ENCODE measurements at places on chromosomes 2 and 18.

- no peak for DNase-seq
Measured at GRCh38 chr18:45359275-45360009, 255.8 kb upstream of the SLC14A2 start.

DNA sequence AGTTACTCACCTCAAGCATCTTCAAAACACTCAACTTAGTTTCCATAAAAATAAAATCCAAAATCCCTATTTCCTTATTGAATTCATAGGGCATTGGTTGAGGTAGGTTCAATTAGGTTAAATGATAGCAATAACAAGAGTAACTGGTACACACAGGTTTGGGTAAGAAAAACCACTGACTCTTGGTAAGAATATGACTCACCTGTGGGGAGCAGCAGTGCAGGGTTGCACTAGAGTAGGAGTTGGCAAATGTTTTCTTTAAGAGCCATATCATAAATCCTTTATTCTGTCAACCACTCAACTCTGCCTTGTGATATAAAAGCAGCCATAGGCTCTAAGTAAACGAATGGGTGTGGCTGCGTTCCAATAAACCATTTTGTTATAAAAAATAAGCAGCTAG lies 71.4 kb upstream of the CDH20 start:
- DNase-seq, result no peak

DNA sequence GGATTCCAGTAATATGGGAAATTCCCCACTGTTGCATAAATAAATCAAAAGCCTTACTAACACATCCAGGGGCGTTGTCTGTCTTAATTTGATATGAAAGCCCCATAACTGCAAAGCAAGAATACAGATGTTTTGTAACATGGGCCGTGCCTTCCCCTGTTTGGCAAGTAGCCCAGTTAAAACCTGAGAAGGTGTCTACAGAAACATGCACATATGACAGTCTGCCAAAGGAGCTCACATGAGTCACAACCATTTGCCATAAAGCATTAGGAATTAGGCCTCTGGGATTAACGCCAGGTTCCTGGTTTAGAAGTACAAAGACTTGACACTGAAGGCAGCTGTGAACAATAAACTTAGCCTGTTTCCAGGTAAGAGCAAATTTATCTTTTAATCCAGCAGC lies 43.1 kb upstream of the LONRF2 start:
- DNase-seq, result no peak

DNA sequence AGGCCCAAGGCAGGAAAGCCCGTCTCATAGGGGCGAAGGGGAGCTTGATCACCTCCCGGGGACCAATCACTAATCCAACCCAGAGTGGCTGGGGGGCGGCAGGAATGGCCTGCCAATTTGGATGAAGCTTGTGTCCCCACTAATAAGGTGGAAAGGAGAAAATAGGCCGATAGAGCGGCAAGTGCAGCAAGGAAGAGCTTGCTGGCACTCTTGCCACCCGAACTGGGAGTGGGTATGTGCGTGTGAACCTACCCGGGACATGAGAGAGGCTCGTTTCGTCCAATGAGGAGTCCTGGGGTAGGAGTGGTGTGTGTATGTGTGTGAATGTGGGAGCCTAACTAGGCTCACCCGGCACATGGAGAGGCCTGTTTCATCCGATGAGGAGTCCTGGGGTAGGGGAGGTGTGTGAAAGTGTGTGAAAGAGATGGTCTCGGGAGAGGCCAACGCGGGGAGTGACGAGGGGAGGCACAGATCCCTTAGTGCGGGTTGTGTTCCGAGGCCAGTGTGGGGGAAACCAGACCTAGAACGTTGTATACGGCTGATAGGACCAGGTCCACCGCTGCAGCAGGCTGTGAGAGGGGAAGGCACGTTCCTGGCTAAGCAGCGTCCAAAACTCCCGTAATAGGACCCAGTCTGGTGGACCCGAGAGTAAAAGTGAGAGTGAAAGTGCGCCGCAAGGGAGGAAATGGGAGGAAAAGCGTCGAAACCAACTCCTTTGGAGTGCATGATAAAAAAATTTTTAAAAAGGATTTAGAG lies 47.1 kb upstream of the SELENOI start:
- peak; percentile 25 for DNase-seq

DNA sequence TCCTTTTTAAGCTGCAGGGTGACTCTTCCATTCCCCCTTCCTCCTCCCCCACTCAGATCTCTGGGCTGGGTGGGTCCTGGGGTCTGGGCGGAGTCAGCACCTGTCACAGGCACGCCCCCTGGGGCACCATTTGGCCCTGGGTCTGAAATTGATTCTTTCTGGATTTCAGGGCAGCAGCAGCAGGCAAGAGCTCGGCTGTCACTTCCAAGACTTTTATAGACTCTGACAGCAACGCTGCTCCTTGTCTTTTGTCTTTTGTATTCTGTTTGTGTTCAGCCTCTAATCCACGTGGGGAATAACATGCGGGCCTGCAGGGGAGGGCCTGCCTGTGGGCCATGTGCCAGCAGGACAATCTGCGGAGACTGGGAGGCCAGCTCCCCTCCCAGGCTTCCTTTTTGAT lies 3.9 kb downstream of the BOD1L2 start:
- DNase-seq, result no peak

- peak; percentile 16 for DNase-seq
Measured at GRCh38 chr2:165443511-165443910, 26.0 kb upstream of the CSRNP3 start.

DNA sequence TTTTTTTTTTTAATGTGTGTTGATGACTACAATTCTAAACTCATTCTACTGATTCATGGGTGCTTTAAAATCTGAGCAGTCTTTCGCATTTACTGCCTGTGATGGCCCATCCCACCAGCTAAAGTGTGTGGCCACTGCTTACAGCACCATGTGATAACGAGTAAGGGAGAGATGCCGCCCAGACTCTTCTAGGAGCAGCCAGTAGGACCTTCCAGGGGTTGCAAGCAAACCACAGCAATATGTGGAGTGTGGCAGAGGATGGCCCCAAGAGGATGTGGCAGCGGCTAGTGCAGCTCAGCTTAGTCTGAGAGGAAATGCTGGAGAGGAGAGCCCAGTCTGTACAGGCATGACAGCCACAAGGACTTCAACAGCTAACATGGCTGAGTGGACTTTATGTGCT lies 14.9 kb downstream of the IL1B start:
- DNase-seq, result no peak

- DNase-seq, result no peak
Measured at GRCh38 chr2:125553768-125554167, 1102.2 kb upstream of the GYPC start.

- no peak for DNase-seq
Measured at GRCh38 chr18:28163201-28163775, 13.6 kb downstream of the CDH2 start.

DNA sequence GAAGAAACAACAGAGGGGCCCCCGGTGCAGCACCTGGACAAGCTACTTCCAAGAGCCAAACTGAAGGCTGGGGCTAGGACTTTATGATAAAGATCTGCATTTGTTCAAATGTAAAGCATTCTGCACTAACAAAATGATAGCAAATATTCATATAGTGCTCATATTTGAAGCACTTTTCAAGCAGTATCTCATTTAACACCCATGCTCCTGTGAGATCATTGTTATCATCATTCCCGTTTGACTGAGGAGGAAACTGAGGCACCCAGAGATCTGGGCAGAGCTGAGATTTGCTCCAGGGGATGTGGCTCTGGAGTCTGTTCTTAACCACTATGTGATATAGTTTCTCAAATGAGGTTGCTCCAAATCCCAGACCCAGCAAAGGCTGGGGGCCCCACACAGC lies 9.8 kb downstream of the KCTD1 start:
- DNase-seq, result no peak

DNA sequence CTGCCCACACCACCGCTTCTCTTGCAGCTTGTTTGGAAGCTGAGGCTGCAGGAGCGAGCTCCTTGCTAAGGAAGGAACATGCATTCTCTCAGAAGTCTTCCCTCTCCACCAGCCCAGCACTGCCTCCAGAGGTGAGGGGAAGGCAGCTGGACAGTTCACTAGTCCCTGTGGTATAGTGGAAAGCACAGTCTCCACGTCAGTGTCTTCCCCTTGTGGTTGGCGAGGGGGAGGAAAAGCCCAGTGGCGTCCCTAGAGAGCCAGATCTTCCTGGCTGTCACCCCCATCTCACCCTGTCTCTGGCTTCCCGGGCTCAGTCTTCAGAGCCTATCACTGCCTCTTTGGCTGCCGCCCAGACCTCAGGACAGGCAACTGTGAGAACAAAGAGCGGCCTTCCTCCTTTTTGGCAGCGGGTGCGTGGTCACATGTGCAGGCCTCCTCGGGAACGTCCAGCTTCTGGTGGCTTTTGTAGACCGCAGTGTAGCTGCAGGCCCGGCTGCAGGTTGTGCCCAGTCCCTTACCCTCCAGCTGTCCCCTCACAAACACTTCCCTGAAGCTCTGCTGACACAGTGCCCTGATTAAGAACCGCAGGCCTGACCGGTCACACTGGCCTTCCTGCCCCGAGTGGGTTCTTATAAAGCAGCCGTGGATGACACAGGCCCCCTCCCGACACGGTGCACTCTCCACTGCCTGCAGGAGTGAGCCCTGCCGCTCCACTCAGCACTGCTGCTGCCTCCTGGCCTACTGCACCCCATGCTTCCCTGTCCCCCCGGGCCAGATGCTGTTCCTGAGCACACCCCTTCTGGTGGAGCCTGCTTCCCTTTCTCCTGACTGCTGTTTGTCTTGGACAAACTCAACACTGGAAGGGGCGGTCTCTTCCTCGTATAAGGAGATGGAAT lies 90.9 kb downstream of the RNF144A start:
- no peak for DNase-seq

DNA sequence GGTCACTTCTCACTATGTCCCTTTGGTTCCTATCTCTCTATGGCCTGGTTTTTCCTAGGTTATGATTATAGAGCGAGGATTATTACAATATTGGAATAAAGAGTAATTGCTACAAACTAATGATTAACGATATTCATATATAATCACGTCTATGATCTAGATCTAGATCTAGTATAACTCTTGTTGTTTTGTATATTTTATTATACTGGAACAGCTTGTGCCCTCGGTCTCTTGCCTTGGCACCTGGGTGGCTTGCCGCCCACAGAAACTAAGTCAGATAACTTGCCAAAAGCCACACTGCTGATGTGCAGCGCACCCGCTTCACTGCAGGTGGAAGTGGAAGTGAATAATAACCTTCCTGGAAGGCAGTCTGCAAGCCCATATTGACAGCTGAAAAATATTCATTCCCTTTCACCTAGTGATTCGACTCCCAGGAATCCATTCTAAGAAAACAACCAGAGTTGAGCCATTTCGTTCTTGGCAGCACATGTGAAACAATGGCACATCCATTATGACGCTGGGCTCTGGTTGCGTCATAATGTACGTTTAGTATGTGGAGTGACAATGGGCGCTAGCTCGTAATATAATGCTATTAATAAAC lies 725 bp upstream of the ANKRD53 start:
- peak; percentile 33 for DNase-seq

GRCh38 chr2:123502931-123503330 lies 522.2 kb upstream of the CNTNAP5 start:
- no peak for DNase-seq

DNA sequence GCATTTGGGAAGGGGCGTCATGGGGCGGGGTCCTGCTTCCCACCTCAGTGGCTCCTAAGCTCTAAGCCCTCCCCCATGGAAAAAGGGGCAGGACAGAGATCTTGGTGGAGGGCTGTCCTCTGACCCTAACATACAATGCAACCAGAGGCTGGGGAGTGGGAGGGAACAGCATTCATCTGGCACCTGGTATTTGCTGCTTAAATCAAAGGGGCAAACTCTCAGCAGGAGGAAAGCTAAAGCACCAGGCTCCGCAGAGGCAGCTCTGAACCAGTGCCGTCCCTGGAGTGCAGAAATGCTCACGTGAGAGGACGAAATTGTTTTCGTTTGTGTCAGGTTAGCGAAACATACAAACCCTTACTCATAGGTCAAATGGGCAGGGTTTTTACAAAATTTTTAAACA lies 92.7 kb upstream of the PXDN start:
- DNase-seq, result no peak

DNA sequence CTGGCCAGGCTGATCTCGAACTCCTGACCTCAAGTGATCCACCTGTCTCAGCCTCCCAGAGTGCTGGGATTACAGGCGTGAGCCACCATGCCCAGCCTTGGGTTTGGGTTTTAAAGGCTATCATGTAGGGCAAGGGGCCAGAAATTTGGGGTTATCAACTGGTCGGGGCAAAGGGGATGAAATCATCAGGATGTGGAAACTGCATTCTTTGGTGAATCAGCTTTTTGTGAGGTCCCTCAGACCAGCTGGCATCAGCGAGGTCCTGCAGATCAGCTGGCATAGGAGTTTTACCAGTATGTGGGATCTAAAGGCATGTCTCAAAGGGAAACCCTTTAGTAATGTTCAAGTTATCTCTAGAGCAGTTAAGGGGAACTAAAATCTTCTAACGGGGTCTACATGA lies 6.4 kb upstream of the GEMIN6 start:
- no peak for DNase-seq

DNA sequence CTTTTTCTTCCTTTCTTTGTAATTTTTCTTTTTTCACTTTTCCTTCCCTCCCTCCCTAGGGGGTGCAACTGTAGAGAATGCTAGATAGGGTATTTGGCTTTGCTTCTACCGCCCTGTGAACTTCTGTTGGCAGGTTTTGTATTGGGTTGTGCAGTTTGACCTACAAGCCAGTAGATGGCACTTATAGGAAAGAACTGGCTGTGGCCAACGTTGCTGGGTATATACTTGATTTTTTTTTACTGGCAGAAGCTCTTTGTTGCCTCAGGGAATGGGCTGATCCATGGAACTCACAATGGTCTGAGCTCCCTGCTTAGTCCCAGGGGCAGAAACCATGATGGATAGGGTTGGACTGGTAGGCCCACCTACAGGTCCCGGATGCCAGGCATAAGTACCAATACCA lies 1019.5 kb upstream of the LRRTM1 start:
- DNase-seq, result no peak

DNA sequence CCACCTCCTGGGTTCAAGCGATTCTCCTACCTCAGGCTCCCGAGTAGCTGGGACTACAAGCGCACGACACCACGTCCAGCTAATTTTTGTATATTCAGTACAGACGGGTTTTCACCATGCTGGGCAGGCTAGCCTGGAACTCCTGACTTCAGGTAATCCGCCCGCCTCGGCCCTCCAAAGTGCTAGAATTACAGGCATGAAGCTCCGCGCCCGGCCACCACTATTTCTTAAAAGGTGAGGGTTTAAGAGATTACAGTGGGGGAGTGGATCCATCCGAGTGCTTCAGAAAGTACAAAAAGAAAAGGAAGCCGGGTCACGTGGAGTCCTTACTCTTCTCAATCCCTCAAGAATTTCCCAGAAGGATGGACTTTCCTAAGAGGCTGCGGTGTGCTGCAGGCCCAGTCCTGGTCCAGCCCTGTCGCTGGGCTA lies 146.9 kb downstream of the ANKRD44 start:
- DNase-seq, result no peak
